Ovary (tissue), 10 donors: ENCODE measurements at places on chromosomes 6 and 20. TPM values are rescaled to one million over a fixed set of nuclear protein-coding genes. Genes with fewer than 3 reads are reported as not detected.

Gene ECT2L
- total RNA-seq = 0.27 TPM

GRCh38 chr6:69985180-69985579 is 118.8 kb downstream of the COL19A1 start:
- H3K27me3 ChIP-seq = no peaks in the 10 kb centered on the region
- no peaks in the 10 kb centered on the region for H3K36me3 ChIP-seq
- no peak for DNase-seq
- H3K4me1 ChIP-seq = no peaks in the 10 kb centered on the region

Gene CASS4
- 1.9 TPM for total RNA-seq

Gene GPLD1
- 2.6 TPM for total RNA-seq

DNA sequence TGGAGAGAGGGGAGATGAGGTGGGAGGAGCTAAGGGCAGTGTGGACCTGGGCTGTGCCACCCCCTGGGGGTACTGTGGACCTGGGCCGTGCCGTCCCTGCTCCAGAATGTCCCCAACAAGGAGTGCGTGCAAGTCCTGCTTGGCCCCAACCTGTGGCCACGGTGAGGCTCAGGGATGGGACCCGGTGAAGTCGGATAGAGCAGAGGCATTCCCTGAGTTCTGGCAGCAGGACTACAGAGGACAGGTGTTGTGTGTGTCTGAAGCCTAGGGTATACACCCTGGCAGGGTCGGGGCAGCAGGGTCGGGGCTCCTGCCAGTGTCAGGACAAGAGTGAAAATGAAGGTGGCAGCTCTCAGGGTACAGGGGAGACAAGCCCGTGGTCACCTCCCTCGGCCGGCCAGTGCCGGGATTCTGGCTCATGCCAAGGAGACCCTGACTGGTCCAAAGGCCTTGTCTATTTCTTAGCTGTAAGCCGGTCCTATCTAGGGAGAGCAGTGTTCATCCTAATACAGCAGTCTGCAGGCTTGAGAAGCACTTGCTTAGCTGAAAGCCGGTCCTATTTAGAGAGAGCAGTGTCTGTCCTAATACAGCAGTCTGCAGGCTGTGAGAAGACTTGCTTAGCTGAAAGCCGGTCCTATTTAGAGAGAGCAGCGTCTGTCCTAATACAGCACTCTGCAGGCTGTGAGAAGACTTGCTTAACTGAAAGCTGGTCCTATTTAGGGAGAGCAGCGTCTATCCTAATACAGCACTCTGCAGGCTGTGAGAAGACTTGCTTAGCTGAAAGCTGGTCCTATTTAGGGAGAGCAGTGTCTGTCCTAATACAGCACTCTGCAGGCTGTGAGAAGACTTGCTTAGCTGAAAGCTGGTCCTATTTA is 95.9 kb downstream of the SMOC2 start:
- H3K27ac ChIP-seq = no peak overlapping the region
- peaks cover 12% of the 10 kb centered on the region for H3K4me1 ChIP-seq
- H3K4me3 ChIP-seq = no peak overlapping the region
- H3K36me3 ChIP-seq = no peaks in the 10 kb centered on the region
- DNase-seq = no peak

DNA sequence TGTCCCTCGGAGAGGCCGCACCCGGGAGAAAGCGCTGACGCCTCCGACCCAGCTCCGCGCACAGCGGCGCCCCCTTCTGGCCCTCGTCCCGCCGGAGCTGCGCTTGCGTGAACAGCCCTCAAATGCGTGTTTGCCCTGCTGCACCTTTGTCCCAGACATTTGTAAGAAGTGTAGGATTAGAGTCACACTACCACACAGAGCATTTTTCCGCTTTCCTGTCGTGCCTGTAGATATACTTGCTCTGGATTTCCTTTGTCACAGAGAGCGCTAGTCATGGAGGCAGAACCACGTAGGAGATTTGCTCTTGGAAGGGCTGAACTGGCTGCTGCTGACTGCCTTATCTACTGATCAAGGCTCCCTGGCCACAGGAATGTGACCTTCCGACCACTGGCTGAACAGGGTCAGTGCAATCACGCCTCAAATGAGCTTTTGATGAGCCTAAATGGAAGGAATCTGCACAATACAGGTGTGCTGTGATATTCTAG is 62.3 kb downstream of the PAX1 start:
- no peaks in the 10 kb centered on the region for H3K27me3 ChIP-seq
- DNase-seq = no peak
- H3K4me3 ChIP-seq = no peak overlapping the region
- no peaks in the 10 kb centered on the region for H3K36me3 ChIP-seq

DNA sequence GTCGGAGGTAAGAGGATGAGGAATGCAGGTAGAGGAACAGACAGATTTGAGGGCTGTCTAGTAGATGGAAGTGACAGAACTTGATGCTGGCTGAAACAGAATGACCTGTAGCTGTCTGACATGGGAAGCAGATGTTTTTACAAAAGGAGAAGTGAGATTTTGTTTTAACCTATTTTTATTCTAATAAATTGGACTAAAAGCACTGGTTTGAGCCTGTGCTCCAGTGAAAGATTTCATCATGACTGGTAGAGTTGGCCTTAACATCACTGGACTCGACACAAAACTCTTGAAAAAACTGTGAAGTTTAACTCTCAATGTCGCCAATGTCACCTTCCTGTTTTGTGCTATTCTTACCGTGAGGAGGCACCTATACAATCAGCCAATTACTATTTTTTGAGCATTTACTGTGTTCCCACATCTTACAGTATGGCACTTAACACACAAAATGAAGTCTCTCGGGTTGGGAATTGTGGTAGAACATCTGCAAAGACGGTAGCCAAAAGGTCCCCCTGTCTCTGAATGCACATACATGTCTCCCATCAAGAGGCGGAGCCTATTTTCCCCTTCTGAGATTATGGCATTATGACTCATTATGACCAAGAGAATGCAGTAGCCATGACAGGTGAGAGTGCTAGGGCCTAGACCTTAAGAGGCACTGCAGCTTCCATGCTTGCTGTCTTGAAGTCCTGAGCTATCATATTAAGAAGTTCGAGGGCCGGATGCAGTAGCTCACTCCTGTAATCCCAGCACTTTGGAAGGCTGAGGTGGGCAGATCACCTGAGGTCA is 93.2 kb downstream of the FOXF2 start:
- H3K27ac ChIP-seq = no peak overlapping the region
- no peak overlapping the region for H3K4me3 ChIP-seq
- no peaks in the 10 kb centered on the region for H3K36me3 ChIP-seq
- H3K27me3 ChIP-seq = no peaks in the 10 kb centered on the region

DNA sequence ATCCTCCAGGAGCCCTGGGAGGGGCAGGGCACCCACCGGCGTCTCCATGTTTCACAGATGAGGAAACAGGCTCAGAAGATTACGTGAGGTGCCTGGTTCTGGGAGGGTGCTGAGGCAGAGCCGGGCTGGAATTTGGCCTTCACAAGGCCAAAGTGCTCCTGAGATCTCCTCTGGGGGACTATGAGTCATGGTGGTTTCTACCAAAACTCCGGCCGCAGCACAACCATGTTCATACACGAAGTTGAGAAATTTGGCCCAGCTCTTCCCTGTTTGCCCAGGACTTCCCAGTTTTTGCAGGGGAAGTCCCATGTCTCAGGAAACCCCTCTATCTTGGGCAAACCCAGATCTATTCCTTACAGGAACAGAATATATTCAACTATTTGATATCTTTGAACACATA is 172.9 kb upstream of the CDYL start:
- no peak for DNase-seq
- H3K4me1 ChIP-seq = peaks cover 5% of the 10 kb centered on the region
- H3K27me3 ChIP-seq = no peaks in the 10 kb centered on the region
- H3K4me3 ChIP-seq = no peak overlapping the region
- H3K36me3 ChIP-seq = no peaks in the 10 kb centered on the region

- H3K4me1 ChIP-seq = peaks cover 9% of the 10 kb centered on the region
- H3K4me3 ChIP-seq = no peak overlapping the region
- no peaks in the 10 kb centered on the region for H3K36me3 ChIP-seq
- no peak overlapping the region for H3K27ac ChIP-seq
- H3K27me3 ChIP-seq = no peaks in the 10 kb centered on the region
Observed at GRCh38 chr6:25315194-25316177, 36.3 kb downstream of the CARMIL1 start.

GRCh38 chr6:168162366-168162765 is 83.4 kb upstream of the FRMD1 start:
- no peaks in the 10 kb centered on the region for H3K36me3 ChIP-seq
- no peaks in the 10 kb centered on the region for H3K27me3 ChIP-seq
- H3K4me3 ChIP-seq = no peak overlapping the region
- DNase-seq = no peak
- H3K27ac ChIP-seq = no peak overlapping the region
- peaks cover 2% of the 10 kb centered on the region for H3K4me1 ChIP-seq

DNA sequence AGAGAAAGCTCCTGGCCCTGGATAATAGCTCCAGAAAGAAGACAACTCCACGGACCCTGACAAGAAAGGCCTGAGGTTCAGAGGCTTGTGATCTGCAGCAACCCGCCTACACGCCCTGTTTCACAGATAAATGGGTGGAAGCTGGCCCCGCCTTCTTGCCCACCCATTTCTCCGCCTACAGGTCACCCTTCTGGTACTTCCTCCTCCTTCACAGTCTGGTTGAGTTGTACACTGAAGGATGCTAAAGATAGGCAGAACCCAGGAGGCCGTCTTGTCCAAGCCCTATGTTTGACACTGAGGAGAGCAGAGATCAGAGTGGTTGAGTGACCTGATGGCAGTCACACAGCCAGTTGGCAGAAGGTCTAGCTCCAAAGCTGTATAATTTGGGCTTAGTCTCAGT is 34.2 kb upstream of the MDGA1 start:
- DNase-seq = no peak
- no peaks in the 10 kb centered on the region for H3K36me3 ChIP-seq
- H3K4me1 ChIP-seq = no peaks in the 10 kb centered on the region
- no peak overlapping the region for H3K4me3 ChIP-seq
- H3K27ac ChIP-seq = no peak overlapping the region

Gene KCNG1
- 4.9 TPM for total RNA-seq

- H3K27me3 ChIP-seq = no peaks in the 10 kb centered on the region
- no peak for DNase-seq
- H3K4me3 ChIP-seq = no peak overlapping the region
Observed at GRCh38 chr20:43840382-43841070, 74.1 kb upstream of the TOX2 start.
